ENCODE measurements at places on chromosomes 3 and 15.

DNA sequence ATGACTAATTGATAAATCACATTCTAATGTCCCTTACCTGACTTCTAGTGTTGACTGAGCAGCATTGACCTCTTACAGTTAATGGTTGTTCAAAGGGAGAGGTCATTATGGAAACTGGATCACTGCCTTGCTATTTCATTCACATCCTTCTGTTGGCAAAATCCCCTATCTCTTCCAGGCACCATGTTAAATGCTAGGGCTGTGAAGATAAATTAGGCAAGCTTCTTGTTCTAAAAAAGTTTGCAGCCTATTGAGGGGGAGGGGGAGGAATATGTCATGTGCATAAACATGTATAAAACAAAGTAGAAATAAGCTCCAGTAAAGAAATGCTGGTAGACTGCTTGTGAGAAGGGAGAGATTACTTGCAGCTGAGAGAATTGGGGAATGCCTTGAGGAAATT, 84.8 kb upstream of the MLF1 start:
- no peaks in the 10 kb centered on the region for H3K36me3 ChIP-seq
- H3K4me1 ChIP-seq: no peaks in the 10 kb centered on the region
- H3K27ac ChIP-seq: no peak overlapping the region
- DNase-seq: no peak

- DNase-seq: no peak
- no peaks in the 10 kb centered on the region for H3K27me3 ChIP-seq
- H3K36me3 ChIP-seq: peaks cover 6% of the 10 kb centered on the region
- H3K27ac ChIP-seq: no peak overlapping the region
These were observed 7.4 kb downstream of the SLC35A5 start for GRCh38 chr3:112569265-112569664.

- H3K27me3 ChIP-seq: no peaks in the 10 kb centered on the region
- H3K36me3 ChIP-seq: no peaks in the 10 kb centered on the region
- peaks cover 34% of the 10 kb centered on the region for H3K4me1 ChIP-seq
- no peak for DNase-seq
- no peak overlapping the region for H3K4me3 ChIP-seq
- peak overlapping the region; percentile 90 for H3K27ac ChIP-seq
These were observed 7.3 kb downstream of the TBC1D2B start for GRCh38 chr15:78070049-78070700.

DNA sequence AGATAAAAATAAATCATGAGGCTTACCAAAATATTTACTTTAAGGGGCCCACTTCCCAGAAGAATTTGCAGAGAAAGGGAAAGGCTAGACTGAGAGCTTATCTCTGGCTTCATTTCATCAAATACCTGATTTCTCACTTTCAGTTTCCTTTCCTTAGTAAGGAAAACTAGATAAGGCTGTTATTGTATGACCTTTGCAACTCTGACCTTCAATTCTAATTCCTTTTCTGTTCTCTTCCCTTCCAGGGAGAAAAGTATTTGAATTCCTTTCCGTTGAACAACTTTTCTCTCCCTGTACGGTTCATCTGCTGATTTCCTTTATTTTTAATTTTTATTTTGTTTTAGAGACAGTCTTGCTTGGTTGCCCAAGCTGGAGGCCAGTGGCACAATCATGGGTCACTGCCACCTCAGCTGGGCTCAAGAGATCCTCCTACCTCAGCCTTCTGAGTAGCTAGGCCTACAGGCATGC, 7.1 kb upstream of the PXK start:
- H3K4me1 ChIP-seq: peaks cover 2% of the 10 kb centered on the region
- peak overlapping the region; percentile 32 for H3K27ac ChIP-seq
- no peak for DNase-seq
- H3K4me3 ChIP-seq: no peak overlapping the region

DNA sequence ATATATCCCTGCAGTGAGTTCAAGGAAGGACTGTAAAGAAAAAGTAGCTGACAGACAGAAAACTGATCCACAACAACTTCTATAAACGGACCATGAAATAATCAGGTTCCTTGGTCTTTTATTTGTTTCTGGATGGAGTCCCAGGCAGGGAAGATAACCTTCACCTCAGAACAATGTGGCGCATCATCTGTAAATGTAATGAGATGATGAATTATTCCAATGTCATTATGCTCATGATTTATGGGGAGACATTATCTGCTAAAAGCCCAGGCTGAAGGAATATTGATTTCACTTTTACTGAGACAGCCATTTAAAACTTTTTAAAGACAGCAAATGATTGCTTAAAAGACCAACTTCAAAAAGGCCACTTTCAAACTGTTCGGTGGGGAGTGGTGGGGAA, 354.9 kb upstream of the ADAMTS9 start:
- no peaks in the 10 kb centered on the region for H3K36me3 ChIP-seq
- DNase-seq: no peak
- H3K27ac ChIP-seq: no peak overlapping the region
- H3K27me3 ChIP-seq: no peaks in the 10 kb centered on the region
- no peak overlapping the region for H3K4me3 ChIP-seq
- no peaks in the 10 kb centered on the region for H3K4me1 ChIP-seq

- peaks cover 4% of the 10 kb centered on the region for H3K36me3 ChIP-seq
- peak overlapping the region; percentile 52 for H3K27ac ChIP-seq
- no peak for DNase-seq
- no peaks in the 10 kb centered on the region for H3K27me3 ChIP-seq
- H3K4me1 ChIP-seq: peaks cover 6% of the 10 kb centered on the region
These were observed 39.3 kb downstream of the TRANK1 start for GRCh38 chr3:36905545-36905944.

DNA sequence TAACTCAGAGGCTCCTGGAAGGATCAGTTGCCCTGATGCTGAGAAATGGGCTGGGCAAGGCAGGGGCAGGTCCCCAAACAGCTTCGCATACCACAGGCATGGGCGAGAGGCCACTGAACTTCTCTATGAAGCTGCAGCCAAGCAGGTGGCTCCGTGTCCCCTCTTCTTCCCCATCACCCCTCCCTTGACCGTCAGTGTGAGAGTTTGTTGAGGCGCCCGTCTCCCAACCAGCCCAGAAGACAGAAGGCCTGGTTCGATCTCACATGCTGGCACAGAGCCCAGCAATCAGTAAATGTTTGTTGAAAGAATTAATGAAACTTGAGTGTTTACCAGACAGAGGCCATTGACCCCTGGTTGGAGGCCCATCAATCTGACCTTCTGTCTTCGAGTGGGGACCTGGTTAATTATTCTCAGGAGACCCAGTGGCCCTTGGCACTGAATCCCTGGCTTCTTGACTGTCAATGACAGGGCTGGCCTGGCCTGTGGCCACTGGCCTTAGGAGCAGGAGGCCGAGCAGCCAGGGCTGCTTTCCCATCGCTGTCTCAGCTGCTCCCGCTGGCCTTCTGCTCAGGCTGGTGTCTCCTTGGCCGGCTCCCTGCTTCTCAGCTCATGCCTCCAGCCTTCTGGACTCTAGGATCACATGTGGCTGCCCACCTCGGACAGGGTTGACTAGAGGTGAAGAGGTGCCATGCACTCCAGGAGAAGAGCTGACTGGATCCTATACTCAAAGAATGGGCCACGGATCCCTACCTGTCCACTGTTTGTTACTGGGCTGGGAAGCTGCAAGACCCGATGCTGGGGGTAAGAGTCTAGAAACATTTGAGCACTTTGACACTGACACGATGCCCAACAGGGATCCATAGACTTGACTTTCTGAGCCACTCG, 113.4 kb downstream of the ASB7 start:
- no peak overlapping the region for H3K27ac ChIP-seq
- no peaks in the 10 kb centered on the region for H3K36me3 ChIP-seq
- no peak overlapping the region for H3K4me3 ChIP-seq
- H3K4me1 ChIP-seq: peaks cover 22% of the 10 kb centered on the region
- no peaks in the 10 kb centered on the region for H3K27me3 ChIP-seq

DNA sequence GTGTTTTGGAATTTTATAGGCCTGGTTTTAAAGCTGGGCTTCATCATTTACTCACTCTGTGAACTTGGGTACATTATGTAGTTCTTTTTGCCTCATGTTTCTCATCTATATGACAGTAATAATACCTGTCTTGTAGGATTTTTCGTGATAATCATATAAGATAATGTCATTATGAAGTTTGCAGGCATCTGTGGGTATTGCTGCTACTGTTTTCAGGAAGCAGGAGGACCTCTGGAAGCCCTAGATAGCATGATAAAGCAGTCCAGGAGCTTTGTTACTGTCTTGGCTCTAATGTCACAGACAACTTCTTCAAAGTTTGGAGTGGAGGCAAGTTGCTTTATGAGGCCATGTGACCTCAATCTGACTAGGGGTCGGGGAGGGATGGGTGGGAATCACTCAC, 145.0 kb upstream of the MEIS2 start:
- no peaks in the 10 kb centered on the region for H3K27me3 ChIP-seq
- H3K4me1 ChIP-seq: peaks cover 4% of the 10 kb centered on the region
- no peaks in the 10 kb centered on the region for H3K36me3 ChIP-seq
- DNase-seq: no peak

- H3K36me3 ChIP-seq: no peaks in the 10 kb centered on the region
- DNase-seq: no peak
- no peak overlapping the region for H3K4me3 ChIP-seq
- H3K27me3 ChIP-seq: no peaks in the 10 kb centered on the region
- H3K4me1 ChIP-seq: peaks cover 3% of the 10 kb centered on the region
These were observed 8.0 kb downstream of the CEP152 start for GRCh38 chr15:48802867-48803266.

DNA sequence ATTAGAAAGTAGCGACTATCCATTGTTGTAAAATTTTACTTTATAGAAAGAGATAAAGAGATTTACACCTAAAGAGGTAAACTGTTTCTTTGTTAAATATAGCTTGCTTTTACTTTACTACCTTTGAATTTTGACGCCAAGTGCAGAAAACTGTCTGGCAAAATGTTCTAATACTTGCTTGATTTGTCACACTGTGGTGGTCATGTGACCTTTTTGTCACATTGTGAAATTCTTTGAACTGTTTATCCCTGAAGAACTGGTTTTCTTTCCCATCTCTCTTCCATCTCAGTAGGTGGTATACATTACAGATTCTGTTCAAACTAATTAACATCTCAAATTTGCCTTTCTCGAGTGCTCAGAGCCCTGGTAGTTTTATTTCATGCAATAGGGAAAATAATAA, 327.4 kb downstream of the NAALADL2 start:
- H3K27me3 ChIP-seq: no peaks in the 10 kb centered on the region
- no peaks in the 10 kb centered on the region for H3K4me1 ChIP-seq
- no peaks in the 10 kb centered on the region for H3K36me3 ChIP-seq

- no peak for DNase-seq
- no peak overlapping the region for H3K4me3 ChIP-seq
- peaks cover 15% of the 10 kb centered on the region for H3K4me1 ChIP-seq
These were observed 12.4 kb downstream of the NTRK3 start for GRCh38 chr15:88243895-88244787.

DNA sequence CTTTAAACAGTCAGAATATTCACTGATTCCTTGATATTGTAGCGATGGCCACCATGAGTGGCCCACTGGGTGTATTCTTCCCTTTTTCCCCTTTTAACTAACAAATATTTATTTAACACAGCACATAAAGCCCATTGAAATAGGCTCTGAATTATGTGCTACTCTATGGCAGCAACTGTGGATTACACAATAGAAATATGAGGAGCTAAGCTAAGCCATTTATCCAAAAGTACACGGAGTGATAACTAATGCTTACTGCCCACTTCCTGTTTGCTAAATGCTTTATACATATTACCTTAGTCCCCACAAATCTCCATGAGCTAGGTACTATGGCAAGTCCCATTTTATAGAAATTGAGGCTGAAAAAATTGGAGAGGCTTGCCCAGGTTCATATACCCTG, 17.9 kb downstream of the ILDR1 start:
- no peak overlapping the region for H3K27ac ChIP-seq
- H3K27me3 ChIP-seq: no peaks in the 10 kb centered on the region
- no peaks in the 10 kb centered on the region for H3K36me3 ChIP-seq

DNA sequence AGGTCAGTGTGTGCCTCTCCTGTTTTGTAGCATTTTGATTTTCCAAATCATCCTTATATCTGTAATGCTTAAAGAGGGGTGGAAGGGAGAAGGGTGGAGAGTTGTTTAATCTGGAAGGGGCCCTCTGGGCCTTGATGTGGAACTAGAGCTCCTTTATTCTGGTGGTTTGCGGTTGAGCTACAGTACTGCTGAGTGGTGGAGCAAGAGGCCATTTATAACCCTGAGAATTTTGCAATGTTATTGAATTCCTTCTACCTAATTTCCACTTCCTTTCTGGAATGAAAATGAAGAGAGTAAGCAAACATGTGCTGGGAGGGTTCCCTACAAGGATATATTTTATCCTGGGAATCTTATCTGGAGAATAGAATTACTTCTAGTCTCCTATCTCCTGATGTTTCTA, 35.3 kb upstream of the TUBGCP5 start:
- no peak for DNase-seq
- H3K4me1 ChIP-seq: no peaks in the 10 kb centered on the region
- no peak overlapping the region for H3K4me3 ChIP-seq
- no peaks in the 10 kb centered on the region for H3K36me3 ChIP-seq
- no peaks in the 10 kb centered on the region for H3K27me3 ChIP-seq
- no peak overlapping the region for H3K27ac ChIP-seq

- H3K4me3 ChIP-seq: no peak overlapping the region
- H3K36me3 ChIP-seq: no peaks in the 10 kb centered on the region
- H3K27ac ChIP-seq: no peak overlapping the region
- DNase-seq: no peak
These were observed 389.9 kb upstream of the PROK2 start for GRCh38 chr3:72174890-72175289.

- no peaks in the 10 kb centered on the region for H3K36me3 ChIP-seq
- no peaks in the 10 kb centered on the region for H3K27me3 ChIP-seq
- no peak overlapping the region for H3K4me3 ChIP-seq
These were observed 115.2 kb downstream of the PEX5L start for GRCh38 chr3:179921500-179921899.

DNA sequence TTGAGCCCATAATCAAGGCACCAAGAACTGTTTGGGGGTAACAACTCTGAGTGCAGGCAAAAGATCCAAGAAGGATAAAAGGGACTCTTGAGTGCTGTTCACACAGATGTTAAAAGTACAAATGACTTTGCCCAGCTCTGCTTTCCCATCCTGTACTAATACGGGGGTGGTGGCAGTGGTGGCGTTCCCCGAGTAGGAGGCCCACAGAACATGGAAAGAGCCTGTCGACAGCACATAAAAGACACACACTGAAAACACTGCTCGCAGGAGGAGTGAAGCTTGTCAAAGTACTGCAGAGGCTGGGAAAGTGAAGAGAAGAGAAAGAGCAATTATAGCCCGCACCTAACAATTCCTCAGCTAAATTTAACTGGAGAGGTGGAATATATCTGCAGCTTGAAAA, 40.9 kb downstream of the HACD2 start:
- H3K27me3 ChIP-seq: no peaks in the 10 kb centered on the region
- H3K36me3 ChIP-seq: peaks cover 2% of the 10 kb centered on the region
- no peak overlapping the region for H3K27ac ChIP-seq
- DNase-seq: no peak

- DNase-seq: no peak
- no peak overlapping the region for H3K27ac ChIP-seq
- H3K4me3 ChIP-seq: no peak overlapping the region
- no peaks in the 10 kb centered on the region for H3K27me3 ChIP-seq
These were observed 35.9 kb upstream of the GOLGA6L9 start for GRCh38 chr15:82393671-82394070.
